ENCODE measurements at places on chromosomes 11 and 22. TPM values are rescaled to one million over a fixed set of nuclear protein-coding genes. Genes with fewer than 3 reads are reported as not detected.

The APOL3 gene
- total RNA-seq, result 22.5 TPM

DNA sequence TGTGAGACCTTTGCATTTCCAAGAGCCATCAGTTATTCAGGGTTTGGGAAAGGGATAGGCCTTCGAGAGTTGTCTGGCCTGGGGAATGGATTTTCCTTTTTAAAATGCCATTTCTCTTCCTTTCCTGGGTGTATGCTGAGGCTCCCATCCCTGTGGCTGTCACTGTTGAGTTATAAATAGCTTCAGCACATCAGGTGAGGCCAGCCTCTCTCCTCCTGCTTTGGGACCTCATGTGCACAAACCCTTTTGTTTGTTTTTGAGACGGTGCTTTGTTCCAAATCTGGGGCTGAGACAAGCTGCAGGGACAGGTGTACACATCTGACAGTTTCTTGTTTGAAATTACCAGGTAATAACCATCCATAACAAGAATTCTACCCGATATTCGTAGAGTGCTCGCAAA lies 1.3 kb downstream of the TEF start:
- no peak for DNase-seq

DNA sequence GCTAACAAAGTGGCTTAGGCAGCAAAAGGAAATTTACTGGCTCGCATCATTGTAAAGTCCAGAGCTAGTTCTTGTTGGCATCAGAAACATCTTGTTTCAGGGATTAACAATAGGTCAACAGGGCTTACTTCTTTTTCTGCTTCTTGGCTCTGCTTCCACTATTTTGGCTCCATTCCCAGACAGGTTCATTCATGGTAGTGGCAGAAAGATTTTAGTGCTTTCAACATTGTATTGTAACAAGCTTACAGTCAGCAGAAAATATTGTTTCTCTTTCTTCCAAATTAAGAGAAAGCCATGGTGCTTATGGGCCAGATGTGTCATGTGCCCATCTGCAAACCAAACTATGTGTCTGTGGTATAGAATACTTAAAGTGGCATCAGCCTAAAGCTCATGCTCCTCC lies 315.6 kb downstream of the RAB38 start:
- DNase-seq, result no peak

DNA sequence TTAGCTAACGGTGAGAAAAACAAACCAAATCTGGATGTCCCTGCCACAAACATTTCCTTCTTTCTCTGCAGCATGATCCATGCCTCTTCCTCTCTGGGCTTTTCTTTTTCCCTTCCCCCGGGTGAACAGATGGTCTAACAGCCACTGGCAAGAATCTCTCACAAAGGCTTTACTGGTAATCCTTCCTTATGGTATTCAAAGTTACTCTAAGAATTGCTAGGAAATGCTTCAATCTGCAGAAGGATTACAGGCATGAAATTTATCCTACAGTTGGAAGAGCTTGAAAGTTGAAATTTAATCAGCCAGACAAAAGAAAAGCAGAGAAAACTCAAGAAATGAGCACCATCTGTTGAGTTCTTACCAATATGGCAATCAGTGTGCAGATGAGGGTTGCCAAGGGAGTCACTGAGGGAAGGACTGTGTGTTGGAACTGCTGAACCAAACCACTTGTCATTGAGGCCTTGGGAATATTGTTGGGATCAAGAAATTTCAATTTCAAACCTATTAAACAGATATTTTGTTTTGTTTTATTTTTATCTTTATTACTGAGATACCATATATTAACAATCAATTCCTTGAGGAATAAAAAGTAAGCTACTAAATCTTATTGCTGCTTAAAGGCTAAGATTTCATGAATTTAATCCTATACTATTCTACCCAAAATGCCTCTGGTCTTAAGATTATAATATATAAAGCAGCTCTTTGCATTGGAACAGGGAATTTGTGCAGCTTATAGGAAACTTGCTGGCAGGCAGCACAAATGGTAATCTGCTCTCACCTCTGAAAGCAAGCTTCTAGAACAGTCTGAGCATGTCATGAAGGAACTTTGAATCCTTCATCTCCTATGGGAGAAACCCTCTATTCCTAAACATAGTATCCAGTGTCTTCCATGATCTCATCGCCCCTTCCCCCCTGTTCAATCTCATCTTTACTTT lies 29.7 kb upstream of the NDUFC2 start:
- no peak for DNase-seq

DNA sequence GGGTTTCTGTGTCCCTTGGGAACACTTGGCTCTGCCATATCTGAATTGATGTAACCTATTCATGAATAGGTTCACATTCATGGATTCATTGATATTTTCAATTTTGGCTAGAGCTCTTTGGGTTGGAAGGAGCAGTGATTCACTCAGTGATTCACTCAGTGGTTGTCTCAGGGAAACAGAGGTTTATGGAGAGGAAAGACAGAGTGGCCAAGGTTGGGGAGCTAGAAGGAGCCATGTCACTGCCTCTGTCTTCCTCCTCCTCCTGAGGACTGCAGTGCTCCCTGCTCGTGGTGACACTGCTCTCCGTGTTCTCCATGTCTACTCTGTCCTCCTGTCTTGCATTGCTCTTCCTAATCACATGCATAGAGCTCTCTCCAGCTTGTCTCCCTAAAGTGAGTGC lies 17.4 kb downstream of the CEP164 start:
- no peak for DNase-seq
